ENCODE measurements at places on chromosomes 7 and 10.

DNA sequence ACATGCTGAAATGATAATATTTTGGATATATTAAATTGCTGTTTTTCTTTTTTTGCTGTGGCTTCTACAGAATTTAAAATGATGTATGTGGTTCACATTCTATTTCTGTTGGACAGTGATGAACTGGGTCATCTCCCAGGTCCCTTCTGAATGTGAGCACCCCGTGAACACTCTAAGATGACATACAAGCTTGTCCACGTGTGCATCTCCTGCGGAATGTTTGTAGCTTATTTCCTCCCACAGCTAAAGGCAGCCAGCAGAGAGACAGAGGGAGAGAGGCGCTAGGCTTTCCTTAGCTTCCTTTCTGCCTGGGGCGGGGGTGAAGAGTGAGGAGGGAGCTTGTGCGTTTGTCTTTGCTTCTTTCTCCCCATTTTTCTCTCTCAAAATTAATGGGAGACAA lies 219.1 kb downstream of the EMX2 start:
- no peaks in the 10 kb centered on the region for H3K4me1 ChIP-seq
- peaks cover 7% of the 10 kb centered on the region for H3K27me3 ChIP-seq
- no peaks in the 10 kb centered on the region for H3K36me3 ChIP-seq
- no peak overlapping the region for H3K4me3 ChIP-seq

- peaks cover 4% of the 10 kb centered on the region for H3K27me3 ChIP-seq
- H3K4me3 ChIP-seq: no peak overlapping the region
These were observed 31.3 kb downstream of the TMEM270 start for GRCh38 chr7:73892003-73892999.

GRCh38 chr10:123556736-123557135 lies 109.4 kb upstream of the GPR26 start:
- H3K4me3 ChIP-seq: no peak overlapping the region
- no peak for DNase-seq
- peaks cover 1% of the 10 kb centered on the region for H3K4me1 ChIP-seq
- H3K27ac ChIP-seq: no peak overlapping the region
- no peaks in the 10 kb centered on the region for H3K36me3 ChIP-seq

GRCh38 chr10:98376485-98376884 lies 38.5 kb downstream of the PYROXD2 start:
- no peaks in the 10 kb centered on the region for H3K4me1 ChIP-seq
- DNase-seq: no peak
- H3K36me3 ChIP-seq: no peaks in the 10 kb centered on the region
- H3K27me3 ChIP-seq: no peaks in the 10 kb centered on the region
- H3K4me3 ChIP-seq: no peak overlapping the region

- no peaks in the 10 kb centered on the region for H3K27me3 ChIP-seq
- H3K36me3 ChIP-seq: no peaks in the 10 kb centered on the region
- no peak overlapping the region for H3K27ac ChIP-seq
- peak overlapping the region; percentile 67 for H3K4me3 ChIP-seq
- peaks cover 39% of the 10 kb centered on the region for H3K4me1 ChIP-seq
- DNase-seq: no peak
These were observed 2.8 kb downstream of the RBM17 start for GRCh38 chr10:6091630-6092029.

GRCh38 chr10:36116731-36117130 lies 474.6 kb upstream of the FZD8 start:
- H3K36me3 ChIP-seq: no peaks in the 10 kb centered on the region
- H3K4me1 ChIP-seq: no peaks in the 10 kb centered on the region
- DNase-seq: no peak
- H3K27me3 ChIP-seq: no peaks in the 10 kb centered on the region
- no peak overlapping the region for H3K4me3 ChIP-seq

DNA sequence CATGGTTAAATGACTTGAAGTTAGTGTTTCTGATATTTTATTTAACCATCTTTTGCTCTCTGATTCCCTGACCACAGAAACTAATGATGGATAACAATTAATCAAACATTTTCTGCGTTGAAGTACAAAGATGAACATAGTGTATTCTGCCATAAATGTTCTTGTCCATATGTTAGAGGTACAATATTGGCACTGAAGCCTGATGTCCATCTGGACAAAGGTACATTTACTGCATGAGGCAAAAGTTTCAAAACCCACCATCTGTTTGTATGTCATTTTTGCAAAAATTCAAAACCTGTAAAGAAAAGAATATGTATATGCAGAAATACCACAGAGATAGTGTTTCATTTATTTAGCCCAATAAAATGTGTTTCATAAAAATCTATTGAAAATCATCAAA lies 861.5 kb downstream of the ANKRD7 start:
- H3K36me3 ChIP-seq: no peaks in the 10 kb centered on the region
- no peak overlapping the region for H3K27ac ChIP-seq
- H3K4me1 ChIP-seq: peaks cover 2% of the 10 kb centered on the region
- DNase-seq: no peak
- no peak overlapping the region for H3K4me3 ChIP-seq

- H3K36me3 ChIP-seq: no peaks in the 10 kb centered on the region
- no peak for DNase-seq
- H3K27ac ChIP-seq: peak overlapping the region; percentile 27
- H3K4me1 ChIP-seq: peaks cover 11% of the 10 kb centered on the region
- H3K4me3 ChIP-seq: no peak overlapping the region
- H3K27me3 ChIP-seq: no peaks in the 10 kb centered on the region
These were observed 143.1 kb downstream of the RGS10 start for GRCh38 chr10:119399466-119399865.

DNA sequence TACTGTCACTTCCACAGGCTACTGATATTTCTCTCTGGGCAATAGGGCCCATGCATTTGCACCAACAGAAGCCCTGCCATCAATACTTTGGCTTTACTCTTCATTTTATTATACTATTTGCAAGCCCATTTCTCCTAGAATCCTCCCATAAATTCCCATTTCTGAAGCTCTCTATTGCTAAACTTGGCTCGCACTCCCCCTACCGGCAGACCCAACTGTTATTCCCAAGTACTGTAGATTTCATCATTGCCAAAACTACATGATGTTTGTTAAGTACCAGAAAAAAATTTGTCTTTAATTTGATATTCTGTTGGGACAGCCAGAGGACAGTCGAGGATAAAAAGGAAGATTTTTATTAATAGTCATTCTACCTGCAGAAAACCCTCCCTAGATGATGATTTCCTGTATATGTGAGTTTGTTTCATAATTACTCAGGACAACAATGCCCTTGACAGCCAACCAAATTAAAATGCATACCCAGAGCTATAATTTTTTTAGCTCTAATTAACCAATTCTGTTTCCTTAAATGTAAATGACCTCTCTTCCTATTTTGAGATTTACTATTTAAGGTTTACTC lies 298.6 kb downstream of the REEP3 start:
- H3K36me3 ChIP-seq: no peaks in the 10 kb centered on the region
- H3K27ac ChIP-seq: no peak overlapping the region
- DNase-seq: no peak
- H3K27me3 ChIP-seq: peaks cover 20% of the 10 kb centered on the region

DNA sequence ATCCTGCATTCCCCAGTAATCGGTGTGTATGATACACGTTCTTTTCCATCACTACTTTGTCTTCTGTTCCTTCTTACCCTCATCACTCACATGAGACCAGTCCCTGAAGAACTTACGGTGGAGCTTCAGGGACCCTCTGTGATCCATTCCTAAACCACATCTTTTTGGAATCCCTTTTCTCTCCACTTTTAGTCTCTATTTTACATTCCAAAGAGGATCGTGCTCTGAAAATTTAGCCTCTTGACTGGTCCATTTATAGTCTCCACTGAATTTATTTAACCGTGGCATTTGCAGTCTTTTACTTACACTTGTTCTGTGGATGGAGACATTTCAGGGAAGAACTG lies 109.1 kb downstream of the NT5C2 start:
- no peak overlapping the region for H3K4me3 ChIP-seq
- H3K4me1 ChIP-seq: no peaks in the 10 kb centered on the region
- H3K27me3 ChIP-seq: no peaks in the 10 kb centered on the region

GRCh38 chr7:111986601-111987000 lies 219.6 kb downstream of the DOCK4 start:
- H3K4me1 ChIP-seq: no peaks in the 10 kb centered on the region
- no peak overlapping the region for H3K27ac ChIP-seq
- no peak for DNase-seq
- H3K4me3 ChIP-seq: no peak overlapping the region
- H3K27me3 ChIP-seq: peaks cover 13% of the 10 kb centered on the region
- no peaks in the 10 kb centered on the region for H3K36me3 ChIP-seq

- H3K4me1 ChIP-seq: no peaks in the 10 kb centered on the region
- no peak overlapping the region for H3K27ac ChIP-seq
- H3K27me3 ChIP-seq: no peaks in the 10 kb centered on the region
- DNase-seq: no peak
These were observed 26.4 kb upstream of the ITPRID1 start for GRCh38 chr7:31487476-31487875.

DNA sequence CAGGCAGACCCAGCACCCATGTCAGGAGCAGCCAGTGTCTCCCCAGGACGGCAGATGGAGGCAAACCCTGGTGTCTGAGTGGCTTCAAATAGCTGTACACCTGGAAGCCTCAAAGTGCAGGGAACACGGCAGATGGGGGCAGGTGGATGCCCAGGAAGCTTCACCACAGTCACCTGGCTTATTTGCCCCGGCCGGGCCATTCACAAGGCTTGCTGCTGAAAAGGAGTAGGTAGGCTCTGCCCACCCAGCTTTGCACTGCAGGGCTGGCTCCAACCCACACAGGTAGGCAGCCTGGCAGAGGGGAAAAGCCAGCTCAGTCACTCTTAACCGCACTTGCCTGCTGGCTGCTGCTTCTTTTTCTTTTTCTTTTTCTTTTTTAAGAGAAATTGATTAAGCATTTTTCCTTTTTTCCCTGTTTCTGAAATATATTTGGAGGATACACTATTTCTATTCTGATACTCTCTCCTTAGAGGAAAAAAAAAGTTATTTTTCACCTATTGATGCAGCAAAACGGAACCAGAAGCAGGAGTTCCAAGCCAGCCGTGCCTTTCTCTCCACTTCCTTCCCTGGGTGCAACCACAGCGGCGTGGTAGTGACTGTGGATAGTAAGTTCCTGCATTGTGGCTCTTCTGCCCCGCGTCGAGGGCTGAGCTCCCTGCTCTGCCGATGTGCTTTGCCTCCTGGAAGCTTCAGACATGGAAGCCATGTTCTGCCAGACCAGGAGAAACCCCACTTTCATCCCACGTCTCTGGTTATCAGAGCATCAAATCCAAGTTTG lies 118.3 kb downstream of the KLF6 start:
- peak overlapping the region; percentile 46 for H3K27ac ChIP-seq
- peak overlapping the region; percentile 61 for H3K4me3 ChIP-seq
- no peak for DNase-seq
- H3K4me1 ChIP-seq: peaks cover 24% of the 10 kb centered on the region

GRCh38 chr10:32437334-32437733 lies 8.6 kb upstream of the CCDC7 start:
- H3K27me3 ChIP-seq: no peaks in the 10 kb centered on the region
- peaks cover 26% of the 10 kb centered on the region for H3K4me1 ChIP-seq
- no peak overlapping the region for H3K27ac ChIP-seq
- no peaks in the 10 kb centered on the region for H3K36me3 ChIP-seq
- H3K4me3 ChIP-seq: no peak overlapping the region
- no peak for DNase-seq

DNA sequence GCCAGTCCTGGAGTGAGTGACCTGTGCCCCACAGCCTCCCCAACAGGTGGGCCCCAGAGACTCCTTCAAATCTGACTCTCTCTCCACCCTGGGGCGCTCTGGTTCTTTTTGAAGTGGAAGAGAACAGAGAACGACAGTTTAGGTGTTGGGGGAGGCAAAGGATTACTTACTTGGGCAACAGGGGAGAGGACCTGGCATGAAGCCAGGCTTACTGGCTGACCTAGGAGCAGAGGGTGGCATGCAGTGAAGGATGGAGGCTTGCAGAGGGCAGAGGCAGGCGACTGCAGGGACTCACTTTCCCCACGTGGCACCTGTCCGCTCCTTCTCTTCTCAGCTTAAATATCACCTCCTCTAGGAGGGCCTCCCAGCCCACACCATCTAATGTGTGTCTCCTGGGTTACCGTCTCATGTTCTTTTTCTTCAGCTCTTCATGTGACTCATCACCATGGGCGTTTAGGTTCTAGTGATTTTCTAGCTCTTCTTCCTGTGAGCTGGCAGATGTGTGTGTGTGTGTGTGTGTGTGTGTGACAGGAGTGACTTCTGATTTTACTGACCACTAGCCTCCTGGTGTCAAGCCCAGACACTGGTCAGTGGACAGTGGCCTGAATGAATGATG lies 15.5 kb downstream of the LZTS2 start:
- H3K4me3 ChIP-seq: no peak overlapping the region
- no peak for DNase-seq
- peaks cover 23% of the 10 kb centered on the region for H3K4me1 ChIP-seq
- peaks cover 40% of the 10 kb centered on the region for H3K27me3 ChIP-seq

DNA sequence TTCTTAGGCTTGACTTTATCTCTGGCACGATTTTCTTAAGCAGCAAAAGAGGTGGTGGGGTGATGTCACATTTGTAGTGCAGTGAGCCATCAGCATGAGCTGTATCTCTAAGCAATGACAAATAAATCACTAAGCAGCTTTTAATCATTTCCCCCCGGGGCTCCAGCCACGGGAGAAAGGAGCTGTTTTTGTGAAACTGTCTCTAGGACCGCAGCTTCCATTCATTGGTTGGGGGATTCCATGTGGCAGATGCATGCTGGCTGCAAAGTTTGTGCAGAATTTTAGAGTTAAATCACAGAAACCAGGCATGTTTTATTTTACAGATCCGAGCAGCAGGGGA lies 464 bp downstream of the KIAA1217 start:
- no peak for DNase-seq
- no peaks in the 10 kb centered on the region for H3K36me3 ChIP-seq
- peaks cover 17% of the 10 kb centered on the region for H3K4me1 ChIP-seq
- no peak overlapping the region for H3K27ac ChIP-seq
- H3K27me3 ChIP-seq: peaks cover 39% of the 10 kb centered on the region

- H3K4me1 ChIP-seq: peaks cover 4% of the 10 kb centered on the region
- no peaks in the 10 kb centered on the region for H3K27me3 ChIP-seq
- no peak overlapping the region for H3K4me3 ChIP-seq
- peaks cover 16% of the 10 kb centered on the region for H3K36me3 ChIP-seq
- DNase-seq: no peak
These were observed 11.0 kb upstream of the NDUFB2 start for GRCh38 chr7:140685407-140686087.
